ENCODE measurements at places on chromosomes 13 and 19.

DNA sequence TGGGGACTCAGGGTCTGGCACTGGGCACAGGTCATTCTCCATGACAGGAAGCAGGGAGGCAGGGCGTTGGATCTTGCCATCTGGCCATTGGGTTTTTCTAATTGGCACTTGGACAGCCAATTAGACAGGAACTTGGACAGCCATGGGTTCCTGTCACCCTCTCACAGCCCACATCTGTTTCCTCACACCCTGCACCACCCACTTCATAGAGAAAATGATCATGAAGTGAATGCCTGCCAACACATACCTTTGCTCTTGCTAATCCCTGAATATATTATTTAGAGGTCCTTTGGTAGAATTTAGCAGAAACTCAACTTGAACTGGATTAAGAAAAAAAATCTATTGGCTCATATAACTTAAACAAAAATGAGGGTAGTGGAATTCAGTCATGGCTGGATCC, 4.9 kb upstream of the OLFM2 start:
- DNase-seq, result no peak

DNA sequence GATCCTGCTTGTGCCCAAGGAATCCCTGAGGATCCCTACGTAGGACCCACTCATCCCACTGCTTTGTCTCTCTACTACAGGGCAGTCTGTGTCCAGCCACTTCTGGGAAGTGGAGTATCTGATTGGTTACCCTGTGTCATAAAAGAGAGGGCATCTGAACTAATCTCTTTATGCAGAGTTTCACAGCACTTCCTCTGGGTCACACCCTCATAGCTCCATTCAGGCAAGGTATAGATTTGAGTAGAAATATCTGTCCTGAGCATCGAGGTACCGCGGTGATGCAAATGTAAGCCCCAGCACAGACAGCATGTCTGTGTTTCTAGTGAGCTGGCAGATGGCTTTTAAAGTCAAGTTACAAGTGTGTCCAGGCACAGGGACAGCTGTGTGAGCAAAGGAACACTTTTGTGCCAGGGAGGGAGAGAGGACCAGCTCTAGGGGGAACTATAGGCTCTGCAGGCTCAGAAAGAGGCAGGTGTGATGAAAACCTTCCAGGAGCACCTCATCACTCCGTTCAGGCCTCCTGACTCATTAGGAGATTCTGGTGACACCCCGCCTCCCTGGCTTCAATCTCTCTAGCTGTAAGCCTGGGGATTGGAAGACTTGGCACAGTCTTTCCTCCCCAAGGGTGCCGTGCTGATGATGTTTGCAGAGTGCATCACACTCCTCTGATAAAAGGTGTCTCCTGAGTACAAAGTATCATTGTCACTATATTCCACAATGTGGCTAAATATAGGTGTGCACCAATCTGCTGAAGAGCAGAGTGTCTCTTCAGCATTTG, 84.3 kb upstream of the UBL3 start:
- DNase-seq, result peak; percentile 63

GRCh38 chr13:84659359-84659661, 777.0 kb upstream of the SLITRK1 start:
- no peak for DNase-seq

- no peak for DNase-seq
Observed at GRCh38 chr19:11486661-11487503, 6.0 kb upstream of the ELAVL3 start.

DNA sequence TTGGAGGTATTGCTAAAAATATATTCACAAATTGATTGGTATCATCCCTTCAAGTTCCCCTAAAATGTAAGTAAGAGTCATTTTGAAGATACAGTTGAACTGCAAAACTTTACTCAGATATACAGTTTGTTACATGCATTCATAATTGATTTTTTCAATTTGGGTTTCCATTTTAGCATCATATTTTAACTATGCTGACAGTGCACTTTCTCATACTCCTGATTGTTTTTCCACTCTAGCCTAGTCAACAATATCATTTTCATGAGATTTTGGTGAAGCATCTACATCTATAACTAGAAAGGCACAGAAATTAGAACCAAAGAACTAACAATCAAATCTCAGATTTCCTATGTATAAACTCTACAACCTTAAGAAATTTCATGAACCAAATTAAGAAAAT, 2850.4 kb upstream of the PCDH20 start:
- DNase-seq, result no peak

GRCh38 chr13:43376596-43376995, 353.2 kb downstream of the DNAJC15 start:
- no peak for DNase-seq

DNA sequence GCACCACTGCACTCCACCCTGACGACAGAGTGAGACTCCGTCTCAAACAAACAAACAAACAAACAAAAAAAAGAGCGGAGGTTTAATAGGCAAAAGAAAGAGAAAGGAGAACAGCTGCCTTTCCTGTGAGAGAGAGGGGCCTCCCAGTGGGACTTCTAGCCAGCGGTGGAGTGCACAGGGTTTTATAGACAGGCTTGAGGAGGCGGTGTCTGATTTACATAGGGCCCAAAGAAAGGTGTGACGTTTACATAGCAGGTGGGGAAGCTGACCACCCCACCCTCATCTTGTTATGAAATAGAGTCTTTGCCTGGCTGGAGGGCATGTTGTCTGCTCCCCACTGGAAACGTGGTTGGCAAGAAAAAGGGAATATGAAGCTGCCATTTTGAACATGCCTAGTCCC, 106.0 kb upstream of the CSNK1A1L start:
- DNase-seq, result no peak

- no peak for DNase-seq
Observed at GRCh38 chr13:94987869-94988268, 275.5 kb upstream of the SOX21 start.

GRCh38 chr19:52020506-52020905, 7.7 kb downstream of the ZNF614 start:
- no peak for DNase-seq
